ENCODE measurements at places on chromosomes 5 and 9.

DNA sequence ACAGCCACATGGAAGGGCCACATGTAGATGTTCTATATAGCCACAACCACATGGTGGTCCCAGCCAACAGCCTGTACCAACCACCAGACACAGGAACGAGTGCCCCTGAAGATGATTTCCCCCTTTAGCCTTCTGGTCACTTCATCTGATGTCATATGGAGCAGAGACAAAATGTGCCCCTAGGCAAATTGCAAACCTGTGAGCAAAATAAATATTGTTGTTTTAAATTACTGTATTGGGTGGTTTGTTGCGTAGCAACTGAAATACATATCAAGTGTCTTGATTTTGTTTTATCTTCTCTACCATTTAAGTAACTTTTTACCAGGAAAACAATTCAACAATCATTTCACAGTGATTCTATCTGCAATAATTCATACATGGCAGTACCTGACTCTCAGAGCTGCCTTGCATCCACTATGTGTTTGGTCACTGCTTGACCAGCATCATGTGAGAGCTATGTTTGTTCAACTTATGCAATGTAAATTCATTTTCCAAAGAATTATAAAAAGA lies 142.5 kb upstream of the VLDLR start:
- DNase-seq = no peak

DNA sequence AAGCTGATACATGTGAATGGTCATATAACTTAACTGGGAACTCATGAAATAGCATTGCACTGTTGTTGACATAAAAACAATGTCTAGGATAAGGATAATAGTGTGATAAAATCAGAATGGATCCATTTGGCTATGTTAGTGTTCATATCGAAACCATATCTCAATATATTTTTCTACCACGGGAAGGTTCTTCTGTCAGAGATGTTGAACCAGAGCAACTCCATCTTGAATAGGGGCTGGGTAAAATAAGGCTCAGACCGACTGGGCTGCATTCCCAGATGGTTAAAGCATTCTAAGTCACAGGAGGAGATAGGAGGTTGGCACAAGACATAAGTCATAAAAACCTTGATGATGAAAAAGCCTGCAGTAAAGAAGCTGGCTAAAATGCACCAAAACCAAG lies 56.3 kb downstream of the FNIP1 start:
- DNase-seq = no peak

DNA sequence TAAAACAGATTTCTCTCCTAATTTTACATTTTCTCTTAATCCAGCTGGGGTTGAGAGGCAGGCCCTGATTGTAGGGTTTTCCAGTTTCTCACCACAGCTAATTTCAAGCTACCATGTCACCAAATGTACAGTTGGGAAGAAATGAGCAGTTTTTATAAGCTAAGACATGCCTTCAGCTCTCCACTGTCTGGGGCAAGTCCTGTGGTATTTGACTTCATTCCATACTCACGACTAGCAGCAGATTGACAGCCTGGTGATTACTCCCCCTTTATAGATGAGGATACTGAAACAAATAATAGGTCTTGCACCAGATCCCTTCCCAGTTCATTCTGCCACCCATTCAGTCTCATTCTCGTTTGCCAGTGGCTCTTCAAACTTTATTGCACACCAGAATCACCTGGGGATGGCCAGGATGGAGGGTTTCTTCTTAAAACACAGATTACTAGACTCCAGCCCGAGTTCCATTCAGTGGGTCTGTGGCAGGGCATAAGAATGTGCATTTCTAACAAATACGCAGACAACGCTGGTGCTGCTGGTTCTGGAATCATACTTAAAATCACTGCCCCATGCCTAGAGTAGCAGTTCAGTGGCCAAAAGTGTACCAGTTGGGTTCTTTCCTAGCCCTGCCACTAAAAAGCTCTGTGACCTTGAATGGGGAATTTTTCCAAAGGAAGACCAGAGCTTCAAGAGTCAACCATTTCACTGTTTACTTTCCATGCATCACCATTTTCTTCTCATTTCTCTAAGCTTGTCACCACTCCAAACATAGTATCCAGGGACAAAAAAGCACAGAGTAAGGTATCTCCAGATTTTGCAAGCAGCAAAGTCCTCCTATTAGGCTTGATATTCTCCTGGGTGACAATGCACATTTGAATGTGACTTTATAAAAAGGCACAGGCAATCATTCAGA lies 64.3 kb downstream of the CSNK1A1 start:
- no peak for DNase-seq

DNA sequence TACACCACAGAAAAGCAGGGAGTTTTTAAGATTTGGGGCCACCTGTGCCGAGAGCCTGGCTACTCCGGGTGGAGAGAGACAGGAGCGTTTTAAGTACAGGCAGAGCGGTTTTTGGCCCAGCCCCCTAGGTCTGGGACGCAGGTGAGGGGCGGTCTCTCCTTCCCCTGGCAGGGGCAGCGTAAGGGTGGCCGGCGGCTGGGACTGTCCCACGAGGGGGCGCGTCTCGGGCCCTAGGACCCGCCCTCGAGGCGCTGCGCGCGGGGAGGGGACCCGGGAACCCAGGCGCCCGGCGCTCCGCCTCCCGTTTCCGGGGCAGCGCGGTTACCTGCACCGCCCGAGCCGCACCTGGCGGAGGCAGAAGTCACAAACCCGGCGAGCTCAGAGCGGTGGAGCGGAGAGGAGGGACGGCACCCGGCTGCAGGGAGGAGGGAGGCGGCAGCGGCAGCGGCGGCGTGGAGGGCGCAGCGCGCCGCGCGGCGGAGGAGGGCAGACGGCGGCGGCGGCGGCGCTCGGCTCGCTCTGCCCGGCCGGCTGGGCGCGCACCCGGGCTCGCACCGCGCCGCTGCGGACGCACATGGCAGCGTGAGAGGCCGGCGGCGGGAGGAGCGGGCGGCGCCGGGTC lies at the start of gene WWC1:
TSS of gene WWC1 (plus strand) at position 304 of the 622 bp plus-strand sequence. CDS start 508 bp downstream, outside the sequence.
- peak; percentile 59 for DNase-seq

GRCh38 chr5:3736926-3737325 lies 141.3 kb downstream of the IRX1 start:
- no peak for DNase-seq

DNA sequence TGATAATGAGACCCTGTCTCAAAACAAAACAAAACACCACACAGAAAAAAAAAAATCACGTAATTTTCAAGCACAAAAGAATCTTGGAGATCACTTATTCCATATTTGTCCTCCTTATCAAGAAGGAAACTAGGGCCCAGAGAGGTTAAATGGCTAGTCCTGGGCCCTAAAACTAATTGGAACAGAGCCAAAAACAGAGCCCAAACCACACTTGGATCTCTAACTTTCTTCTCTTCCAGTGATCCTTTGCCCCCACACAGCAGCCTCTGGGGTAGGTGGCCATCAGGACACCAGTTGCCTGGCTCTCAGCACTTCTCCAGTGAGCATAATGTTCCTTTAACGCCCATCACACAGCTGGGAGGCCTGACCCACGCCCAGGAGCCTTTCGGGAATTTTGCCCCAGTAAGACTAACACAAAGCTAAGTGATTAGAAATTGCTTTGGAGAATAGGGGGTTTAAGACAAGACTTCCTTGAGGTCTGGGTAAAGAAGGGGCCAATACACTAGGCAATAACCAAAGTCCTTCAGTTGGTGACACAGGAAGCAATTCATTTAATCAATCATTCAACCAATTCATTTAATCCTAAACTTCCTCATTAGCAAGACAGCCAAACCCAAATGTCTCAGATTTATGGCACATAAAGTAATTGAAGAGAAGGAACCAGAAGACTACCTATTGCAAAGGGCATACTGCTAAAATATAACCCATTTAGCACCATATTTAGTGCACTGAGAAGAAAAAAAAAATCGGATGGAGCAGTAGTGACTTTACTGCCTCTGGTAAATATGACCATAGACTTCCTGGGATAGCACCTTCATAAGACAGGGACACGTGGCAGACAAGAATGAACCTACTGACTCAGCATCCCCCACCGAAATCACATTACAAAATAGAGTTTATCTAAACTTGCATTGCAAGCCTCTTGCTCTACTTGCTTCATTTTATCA lies 77.8 kb downstream of the ZNF608 start:
- no peak for DNase-seq

- DNase-seq = no peak
These were observed 175.4 kb downstream of the MED10 start for GRCh38 chr5:6202968-6203365.

DNA sequence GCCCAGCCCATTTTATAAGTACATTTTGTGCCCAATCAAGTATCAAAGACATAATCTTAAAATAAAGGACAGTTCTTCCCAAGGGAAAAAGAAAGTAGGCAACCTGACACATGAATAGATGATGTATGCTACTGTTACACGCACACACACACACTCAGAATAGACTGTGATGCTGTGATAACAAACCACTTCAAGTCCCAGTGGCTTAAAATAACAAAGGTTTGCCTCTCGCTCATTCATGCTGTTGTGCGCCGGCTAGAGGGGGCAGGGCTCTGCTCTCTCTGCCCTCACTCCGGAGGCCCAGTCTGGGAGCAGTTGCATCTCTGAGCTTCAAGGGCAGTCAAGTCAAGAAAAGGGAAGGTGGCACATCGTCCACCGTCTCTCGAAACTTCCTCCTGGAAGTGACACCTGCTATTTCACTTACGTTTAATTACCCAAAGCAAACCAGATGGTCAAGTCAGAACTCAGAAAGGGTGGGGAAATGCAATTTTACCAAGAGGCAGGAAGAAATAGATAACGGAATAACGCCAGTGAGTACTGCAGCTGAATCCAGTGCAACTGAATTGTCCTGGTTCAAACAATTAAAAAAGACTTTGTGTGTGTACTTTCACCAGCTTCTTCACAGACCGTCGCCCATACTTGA lies 43.3 kb downstream of the ANKRD33B start:
- DNase-seq = no peak

GRCh38 chr9:87826331-87826730 lies 56.3 kb upstream of the SPATA31E1 start:
- no peak for DNase-seq

GRCh38 chr5:140246378-140247122 lies 56.4 kb downstream of the PFDN1 start:
- no peak for DNase-seq

DNA sequence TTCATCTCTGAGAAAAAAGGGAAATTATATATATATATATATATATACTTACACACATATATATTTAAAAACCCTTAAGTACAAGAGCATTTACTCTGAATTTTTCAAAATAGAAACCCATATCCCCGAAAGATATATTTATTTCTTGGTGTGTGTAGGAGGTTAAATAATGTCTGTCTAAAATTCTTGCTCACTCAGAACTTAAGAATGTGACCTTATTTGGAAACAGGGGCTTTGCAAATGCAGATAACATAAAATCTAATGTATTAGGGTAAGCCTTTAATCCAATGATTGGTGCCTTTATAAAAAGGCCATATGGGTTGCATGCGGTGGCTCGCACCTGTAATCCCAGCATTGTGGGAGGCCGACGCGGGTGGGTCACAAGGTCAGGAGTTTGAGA lies 517.3 kb upstream of the TLE4 start:
- no peak for DNase-seq

GRCh38 chr9:126721564-126721981 lies 83.3 kb upstream of the ZBTB43 start:
- DNase-seq = no peak

DNA sequence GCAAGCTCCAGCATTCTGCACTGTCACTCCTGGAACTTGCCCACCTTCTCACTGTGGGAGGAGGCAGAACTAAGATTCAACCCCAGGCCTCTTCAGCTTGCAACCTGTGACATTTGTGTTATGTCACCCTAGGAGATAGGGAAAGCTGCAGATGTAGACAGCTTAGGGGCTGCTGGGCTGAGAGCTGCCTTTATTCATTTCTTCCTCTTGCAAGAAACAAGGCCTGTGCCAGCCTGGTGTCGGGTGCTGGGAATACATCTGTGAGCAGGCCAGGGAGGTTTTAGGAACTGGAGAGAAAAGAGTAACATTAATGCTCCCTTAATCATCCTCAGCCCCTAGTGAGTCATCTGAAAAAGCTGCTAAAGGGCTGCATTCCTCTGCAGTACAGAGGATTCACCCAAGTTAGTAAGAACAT lies 101.8 kb downstream of the FGF18 start:
- no peak for DNase-seq

DNA sequence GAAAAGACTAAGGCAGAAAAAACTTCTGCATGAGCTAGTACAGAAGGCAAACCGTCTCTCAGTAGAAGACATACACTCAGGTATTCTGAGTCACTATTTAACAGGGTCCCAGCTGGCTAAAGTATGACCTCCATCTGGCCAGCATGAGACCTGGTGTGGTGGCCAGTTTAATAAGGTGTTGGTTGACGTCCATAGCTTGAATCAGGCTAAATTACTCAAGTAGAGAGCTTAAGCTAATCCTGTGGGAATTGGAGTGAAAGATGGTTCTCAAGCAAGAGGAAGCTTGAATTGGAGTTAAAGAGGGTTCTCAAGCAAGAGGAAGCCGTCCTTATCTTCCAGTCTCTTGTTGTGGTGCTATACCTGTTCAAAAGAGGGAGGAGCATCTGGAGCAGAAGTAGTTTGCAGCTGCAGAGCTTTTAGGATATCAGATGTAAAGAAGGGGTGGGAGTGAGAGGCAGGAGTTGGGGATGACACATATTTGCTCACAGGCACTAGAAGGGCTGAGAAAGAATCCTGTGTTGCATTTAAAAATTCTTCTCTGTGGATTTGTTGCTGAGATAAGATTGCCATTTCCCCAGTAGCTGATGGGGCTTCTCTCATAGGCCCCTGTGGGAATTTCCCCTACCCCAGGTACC lies 136.1 kb upstream of the RUSC2 start:
- DNase-seq = no peak

DNA sequence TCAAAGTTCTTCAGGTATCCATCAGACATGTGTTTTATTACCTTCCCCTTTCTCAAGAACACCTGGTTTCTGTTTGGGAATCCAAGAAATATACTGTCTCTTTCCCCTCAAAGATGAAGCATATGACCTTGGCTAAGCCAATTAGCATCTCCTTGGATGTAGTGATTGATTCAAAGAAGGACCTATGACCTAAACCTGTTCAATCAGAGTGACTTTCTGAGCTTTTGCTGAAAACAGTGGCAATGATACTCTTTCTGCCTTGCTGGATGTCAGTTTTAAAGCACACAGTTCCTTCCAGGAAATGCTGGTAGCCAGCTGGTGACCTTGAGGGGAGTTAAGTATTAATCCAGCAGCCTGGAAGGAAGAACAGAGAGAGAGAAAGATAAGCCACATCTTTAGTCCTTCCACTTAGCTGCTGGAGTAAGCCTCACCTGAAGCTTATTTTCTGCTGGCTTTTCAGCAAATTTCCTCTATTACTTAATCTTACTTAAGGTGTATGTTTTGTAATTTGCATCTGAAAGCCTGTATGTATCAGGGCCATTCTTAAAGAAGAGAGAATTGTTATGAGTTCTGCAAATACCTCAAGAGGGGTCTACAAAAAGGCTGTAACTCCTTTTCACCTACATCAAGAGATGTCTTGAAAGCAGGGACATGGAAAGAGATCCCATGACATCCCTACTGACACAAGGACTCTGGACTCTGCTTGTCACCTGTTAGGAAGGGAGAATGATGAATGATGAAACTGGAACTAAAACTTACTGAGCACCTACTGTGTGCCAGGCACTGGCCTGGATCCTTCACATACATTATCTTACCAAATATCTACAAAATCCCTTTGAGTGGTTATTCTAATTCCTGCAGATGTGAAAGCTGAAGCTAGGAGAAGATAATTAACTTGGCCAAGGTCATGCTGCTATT lies 35.2 kb upstream of the PIK3R1 start:
- DNase-seq = no peak

Data from T-helper 9 cell (primary cell).